ENCODE measurements at places on chromosomes 1 and 21. TPM values are rescaled to one million over a fixed set of nuclear protein-coding genes. Genes with fewer than 3 reads are reported as not detected.

Gene FAM229A
- total RNA-seq = 7.6 TPM

Gene MATN1
- total RNA-seq = not detected

Gene HMGCS2
- total RNA-seq = not detected

Gene LAMC1
- 90.2 TPM for total RNA-seq

Gene CRNN
- total RNA-seq = not detected

Gene EPHB2
- total RNA-seq = 80.2 TPM

Gene RHEX
- total RNA-seq = not detected

Gene HPDL
- 2.4 TPM for total RNA-seq

Gene FNDC10
- 7.8 TPM for total RNA-seq

Gene CASQ1
- total RNA-seq = not detected

Gene PGBD5
- 1.2 TPM for total RNA-seq

Gene SPRR1B
- not detected for total RNA-seq

DNA sequence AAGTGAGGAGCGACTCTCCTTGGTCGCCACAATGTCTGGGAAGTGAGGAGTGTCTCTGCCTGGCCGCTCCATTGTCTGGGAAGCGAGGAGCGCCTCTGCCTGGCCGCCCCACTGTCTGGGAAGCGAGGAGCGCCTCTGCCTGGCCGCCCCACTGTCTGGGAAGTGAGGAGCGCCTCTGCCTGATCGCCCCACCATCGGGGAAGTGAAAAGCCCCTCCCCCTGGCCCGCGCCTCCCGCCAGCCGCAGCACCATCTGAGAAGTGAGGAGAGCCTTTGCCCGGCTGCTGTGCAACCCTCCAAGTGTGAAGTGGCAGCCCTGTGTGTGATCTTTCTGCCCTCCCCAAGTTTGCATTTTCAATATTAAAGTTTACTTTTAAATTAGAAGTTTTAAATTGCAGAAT, 95.0 kb upstream of the PPP2R5A start:
- DNase-seq = no peak
- H3K27ac ChIP-seq = no peak overlapping the region
- no peak overlapping the region for H3K4me3 ChIP-seq
- H3K4me1 ChIP-seq = no peaks in the 10 kb centered on the region

DNA sequence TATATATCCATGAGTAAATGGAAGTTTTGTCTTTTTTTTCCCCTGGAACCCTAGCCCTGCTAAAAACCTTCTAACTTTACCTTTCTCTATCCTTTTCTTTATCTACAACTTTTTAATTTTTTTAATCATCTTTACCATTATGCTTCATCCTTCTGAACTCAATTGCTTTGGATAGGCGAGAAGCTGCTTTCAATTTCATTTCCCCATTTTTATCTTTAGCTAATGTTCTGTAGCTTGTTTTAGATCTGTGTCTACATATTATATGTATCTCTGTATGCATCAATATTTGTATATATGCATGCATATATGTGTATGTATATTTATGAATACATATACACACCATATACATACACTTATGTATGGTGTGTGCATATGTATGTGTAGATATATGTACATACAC, 57.4 kb downstream of the PTPRC start:
- DNase-seq = no peak
- H3K4me1 ChIP-seq = peaks cover 15% of the 10 kb centered on the region
- H3K27me3 ChIP-seq = no peaks in the 10 kb centered on the region
- H3K36me3 ChIP-seq = no peaks in the 10 kb centered on the region
- H3K27ac ChIP-seq = no peak overlapping the region

DNA sequence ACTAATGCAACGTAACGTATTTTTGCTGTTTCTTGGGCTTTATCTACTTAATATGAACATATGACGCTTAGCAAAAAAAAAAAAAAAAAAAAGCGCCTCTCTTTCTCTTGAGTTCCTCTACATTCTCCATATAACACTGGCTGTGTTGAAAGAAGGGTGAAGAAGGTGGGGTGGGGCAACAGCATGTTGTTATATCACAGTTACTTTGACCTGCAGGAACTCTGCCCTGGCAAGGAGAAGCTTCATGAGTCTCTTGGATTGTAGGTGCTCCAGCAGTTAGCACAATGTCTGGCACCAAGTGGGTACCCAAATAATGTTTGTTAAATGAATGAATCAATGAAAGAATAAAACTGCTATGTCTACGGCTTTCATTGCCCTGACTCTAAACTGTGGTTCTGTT, 162.6 kb downstream of the ATG4C start:
- H3K36me3 ChIP-seq = no peaks in the 10 kb centered on the region
- H3K4me3 ChIP-seq = no peak overlapping the region
- H3K27ac ChIP-seq = no peak overlapping the region
- H3K27me3 ChIP-seq = no peaks in the 10 kb centered on the region

DNA sequence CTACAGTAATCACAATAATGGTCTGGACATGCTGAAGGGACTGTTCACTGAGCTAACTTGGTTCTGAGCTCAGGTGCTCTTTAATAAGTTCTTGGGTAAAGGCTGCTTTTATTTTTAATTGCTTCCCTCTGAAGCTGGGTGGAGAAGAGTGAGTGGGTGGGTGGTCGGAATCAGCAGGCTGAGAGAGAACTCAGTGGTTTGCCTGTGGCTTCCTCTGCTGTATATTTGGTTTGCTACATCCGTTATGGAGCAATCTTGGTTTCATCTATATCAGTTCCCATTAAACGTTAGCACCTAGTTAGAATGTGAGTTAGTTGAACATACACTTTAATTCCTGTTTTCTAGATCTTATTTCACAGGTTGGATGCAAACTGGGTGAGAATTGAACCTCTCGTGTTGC, 23.3 kb downstream of the CNIH4 start:
- H3K27me3 ChIP-seq = no peaks in the 10 kb centered on the region
- no peak overlapping the region for H3K4me3 ChIP-seq
- H3K27ac ChIP-seq = no peak overlapping the region
- H3K4me1 ChIP-seq = no peaks in the 10 kb centered on the region

GRCh38 chr1:185984113-185984836, 250.1 kb downstream of the HMCN1 start:
- no peaks in the 10 kb centered on the region for H3K27me3 ChIP-seq
- H3K4me3 ChIP-seq = no peak overlapping the region

GRCh38 chr1:89790592-89790991, 30.2 kb upstream of the LRRC8D start:
- DNase-seq = no peak
- H3K27me3 ChIP-seq = no peaks in the 10 kb centered on the region
- no peaks in the 10 kb centered on the region for H3K36me3 ChIP-seq
- H3K4me1 ChIP-seq = no peaks in the 10 kb centered on the region
- H3K27ac ChIP-seq = no peak overlapping the region

- H3K36me3 ChIP-seq = peaks cover 6% of the 10 kb centered on the region
- no peak overlapping the region for H3K4me3 ChIP-seq
- H3K27ac ChIP-seq = no peak overlapping the region
- DNase-seq = no peak
Observed at GRCh38 chr1:224378855-224379631, 22.4 kb downstream of the CNIH4 start.

GRCh38 chr1:203378556-203379245, 27.8 kb upstream of the FMOD start:
- H3K27ac ChIP-seq = no peak overlapping the region
- no peak for DNase-seq
- no peaks in the 10 kb centered on the region for H3K4me1 ChIP-seq
- no peaks in the 10 kb centered on the region for H3K27me3 ChIP-seq
- H3K36me3 ChIP-seq = no peaks in the 10 kb centered on the region

- H3K27me3 ChIP-seq = no peaks in the 10 kb centered on the region
- DNase-seq = peak; percentile 56
- H3K27ac ChIP-seq = peak overlapping the region; percentile 36
- peaks cover 5% of the 10 kb centered on the region for H3K36me3 ChIP-seq
- peaks cover 82% of the 10 kb centered on the region for H3K4me1 ChIP-seq
- H3K4me3 ChIP-seq = no peak overlapping the region
Observed at GRCh38 chr1:50568782-50569181, 145.5 kb upstream of the DMRTA2 start.

GRCh38 chr1:32361674-32362473, 411 bp downstream of the FAM229A start:
- no peaks in the 10 kb centered on the region for H3K36me3 ChIP-seq
- H3K27ac ChIP-seq = no peak overlapping the region
- DNase-seq = peak; percentile 74
- H3K27me3 ChIP-seq = peaks cover 30% of the 10 kb centered on the region

DNA sequence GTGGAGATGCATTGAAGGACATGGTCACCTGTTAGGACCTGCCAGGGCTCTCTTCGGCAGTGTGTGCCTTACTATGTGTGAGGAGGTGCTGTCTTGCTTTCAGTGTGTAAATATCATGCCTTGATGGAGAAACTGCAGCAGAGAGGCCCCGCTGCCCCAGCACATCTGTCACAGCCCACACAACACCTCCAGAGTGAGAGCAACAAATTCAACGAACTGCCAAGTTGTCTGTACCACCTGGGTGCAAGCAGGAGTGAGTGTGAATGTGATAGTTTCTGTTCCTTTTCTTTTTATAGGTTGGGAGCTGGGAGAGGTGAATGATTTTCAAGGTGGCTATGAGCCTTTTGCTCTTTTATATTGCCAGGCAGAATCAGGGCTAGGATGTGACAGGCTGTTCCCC, 114.6 kb upstream of the KIAA0040 start:
- no peaks in the 10 kb centered on the region for H3K27me3 ChIP-seq
- H3K4me1 ChIP-seq = peaks cover 7% of the 10 kb centered on the region
- H3K36me3 ChIP-seq = no peaks in the 10 kb centered on the region
- H3K27ac ChIP-seq = no peak overlapping the region
- DNase-seq = no peak

- DNase-seq = peak; percentile 88
- H3K36me3 ChIP-seq = no peaks in the 10 kb centered on the region
- H3K27me3 ChIP-seq = no peaks in the 10 kb centered on the region
- H3K4me3 ChIP-seq = no peak overlapping the region
Observed at GRCh38 chr1:159891275-159892157, 8.4 kb downstream of the CFAP45 start.

GRCh38 chr1:63868268-63868781, 94.5 kb downstream of the ROR1 start:
- no peaks in the 10 kb centered on the region for H3K36me3 ChIP-seq
- no peak for DNase-seq
- peaks cover 24% of the 10 kb centered on the region for H3K4me1 ChIP-seq
- H3K27me3 ChIP-seq = no peaks in the 10 kb centered on the region

GRCh38 chr21:33840771-33841170, 74.8 kb downstream of the ATP5PO start:
- no peak overlapping the region for H3K4me3 ChIP-seq
- peaks cover 4% of the 10 kb centered on the region for H3K36me3 ChIP-seq
- DNase-seq = no peak
- H3K27me3 ChIP-seq = no peaks in the 10 kb centered on the region
- peaks cover 11% of the 10 kb centered on the region for H3K4me1 ChIP-seq

- H3K27ac ChIP-seq = no peak overlapping the region
- H3K36me3 ChIP-seq = no peaks in the 10 kb centered on the region
Observed at GRCh38 chr1:29835406-29835805, 599.1 kb downstream of the PTPRU start.

GRCh38 chr1:242886137-242886536, 361.6 kb upstream of the PLD5 start:
- no peak for DNase-seq
- no peaks in the 10 kb centered on the region for H3K36me3 ChIP-seq
- H3K4me3 ChIP-seq = no peak overlapping the region
- no peak overlapping the region for H3K27ac ChIP-seq

DNA sequence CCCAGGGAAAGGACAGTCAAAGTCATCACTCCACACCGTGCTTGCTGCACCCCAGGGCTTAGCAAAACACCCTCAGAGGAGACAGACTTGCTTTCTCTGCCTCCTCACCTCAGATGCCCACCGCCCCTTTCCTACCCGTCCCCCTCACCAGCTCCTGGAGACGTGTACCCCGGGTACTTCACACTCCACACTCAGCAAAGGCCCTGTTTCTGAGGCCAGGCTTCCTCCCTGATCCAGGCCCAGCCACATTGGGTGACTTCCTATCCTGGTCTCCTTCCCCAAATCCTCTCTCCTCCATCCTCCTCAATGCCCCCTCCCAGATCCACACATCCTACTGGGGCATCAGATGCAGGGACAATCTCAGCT, 116.7 kb downstream of the DMRTB1 start:
- H3K27ac ChIP-seq = no peak overlapping the region
- no peaks in the 10 kb centered on the region for H3K27me3 ChIP-seq
- peaks cover 27% of the 10 kb centered on the region for H3K4me1 ChIP-seq
- no peak for DNase-seq
- H3K4me3 ChIP-seq = no peak overlapping the region
- no peaks in the 10 kb centered on the region for H3K36me3 ChIP-seq

- peaks cover 21% of the 10 kb centered on the region for H3K36me3 ChIP-seq
- no peaks in the 10 kb centered on the region for H3K4me1 ChIP-seq
- H3K27me3 ChIP-seq = no peaks in the 10 kb centered on the region
Observed at GRCh38 chr21:37424396-37424795, 57.8 kb downstream of the DYRK1A start.

DNA sequence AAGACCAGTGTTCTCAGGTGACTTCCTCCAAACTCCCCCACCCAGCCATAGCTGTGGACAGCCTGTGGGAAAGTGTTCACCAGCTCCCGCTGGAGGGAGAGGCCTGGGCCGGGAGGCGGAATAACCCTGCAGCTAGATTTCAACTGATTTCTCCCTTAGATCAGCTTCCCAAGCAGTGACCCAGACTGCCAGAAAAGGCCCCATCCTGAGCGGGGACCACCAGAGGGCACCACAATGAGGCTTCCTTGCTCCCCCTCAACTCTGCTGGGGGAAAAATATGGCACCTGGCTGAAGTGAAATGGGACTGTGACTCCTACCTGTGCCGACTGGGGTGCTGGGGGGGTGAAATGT, 50.8 kb downstream of the RHBG start:
- DNase-seq = peak; percentile 68
- peak overlapping the region; percentile 6 for H3K4me3 ChIP-seq
- H3K36me3 ChIP-seq = no peaks in the 10 kb centered on the region
- H3K27ac ChIP-seq = no peak overlapping the region
- peaks cover 100% of the 10 kb centered on the region for H3K27me3 ChIP-seq

DNA sequence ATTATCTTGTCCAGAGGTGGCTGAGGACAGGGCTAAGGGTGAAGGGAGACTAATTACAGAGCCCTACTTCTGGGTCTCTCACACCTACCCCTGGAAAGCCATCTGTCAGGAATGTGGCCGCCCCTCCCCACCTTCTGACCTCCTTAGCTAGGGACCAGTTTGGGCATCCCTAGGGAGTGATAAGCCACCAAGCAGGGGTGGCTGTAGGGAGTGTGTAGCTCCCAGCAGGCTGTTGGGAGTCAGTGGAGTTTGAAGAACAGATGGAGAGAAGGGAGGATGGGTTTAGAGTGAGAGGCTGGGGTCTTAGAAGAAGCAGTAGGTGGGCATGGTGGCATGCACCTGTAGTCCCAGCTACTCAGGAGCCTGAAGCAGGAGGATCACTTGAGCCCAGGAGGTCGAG, 808 bp upstream of the SERINC2 start:
- H3K27me3 ChIP-seq = peaks cover 17% of the 10 kb centered on the region
- DNase-seq = no peak
- no peak overlapping the region for H3K4me3 ChIP-seq
- H3K27ac ChIP-seq = no peak overlapping the region

GRCh38 chr1:172883844-172884243, 166.9 kb downstream of the TNFSF18 start:
- no peak overlapping the region for H3K27ac ChIP-seq
- H3K36me3 ChIP-seq = no peaks in the 10 kb centered on the region
- H3K4me3 ChIP-seq = no peak overlapping the region
- H3K27me3 ChIP-seq = no peaks in the 10 kb centered on the region
